ENCODE measurements at places on chromosomes 7 and 10.
A peak's percentile ranks its signal among the peaks of the same experiment; 100 is the strongest.

DNA sequence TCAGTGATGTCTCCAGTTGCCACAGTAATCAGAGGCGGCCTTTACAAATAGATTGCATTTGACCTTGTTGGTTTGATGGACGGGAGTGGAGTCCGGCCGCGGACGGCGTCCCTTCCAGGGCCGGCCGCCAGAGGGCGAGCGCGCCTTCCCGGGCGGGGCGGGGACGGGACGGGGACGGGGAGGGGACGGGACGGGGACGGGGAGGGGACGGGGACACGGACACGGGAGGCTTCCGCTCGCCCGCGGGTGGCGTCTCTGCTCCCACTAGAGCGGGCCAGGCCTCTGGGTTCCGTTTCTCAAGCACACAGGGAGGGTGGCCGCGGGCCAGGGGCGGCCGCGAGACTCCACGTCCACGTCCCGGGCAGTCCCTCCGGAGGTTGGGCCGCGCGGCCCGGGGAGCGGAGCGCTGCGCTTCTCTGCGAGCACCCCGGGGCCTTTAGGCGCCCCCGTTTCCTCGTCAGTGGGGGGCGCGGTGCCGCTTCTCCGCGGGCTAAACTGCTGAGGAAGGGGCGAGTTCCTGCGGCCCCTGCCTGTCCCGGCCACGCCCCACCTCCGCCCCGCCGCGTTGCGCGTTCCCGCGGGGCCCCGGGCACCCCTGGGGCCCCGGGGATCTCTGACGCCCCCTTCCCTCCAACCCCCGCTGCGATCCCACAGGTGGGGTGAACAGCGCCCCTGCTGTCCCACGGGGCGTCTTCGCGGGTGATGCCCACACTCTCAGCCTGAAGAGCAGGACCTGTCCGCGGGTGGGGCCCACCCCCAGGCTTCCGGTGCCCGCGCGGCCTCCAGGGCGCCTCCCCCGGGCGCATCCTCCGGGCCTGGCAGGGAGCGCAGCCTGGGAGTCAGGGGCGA is 84.2 kb upstream of the MKI67 start:
- DNase-seq, result peak; percentile 8

- no peak for DNase-seq
These were observed 4.2 kb upstream of the NT5C3A start for GRCh38 chr7:33066771-33067170.

- DNase-seq, result no peak
These were observed 34.8 kb downstream of the ABCB1 start for GRCh38 chr7:87565877-87566276.

- no peak for DNase-seq
These were observed 84.6 kb downstream of the ZNF467 start for GRCh38 chr7:149688836-149689235.

GRCh38 chr7:156780724-156781455 is 112.1 kb downstream of the LMBR1 start:
- DNase-seq, result no peak

DNA sequence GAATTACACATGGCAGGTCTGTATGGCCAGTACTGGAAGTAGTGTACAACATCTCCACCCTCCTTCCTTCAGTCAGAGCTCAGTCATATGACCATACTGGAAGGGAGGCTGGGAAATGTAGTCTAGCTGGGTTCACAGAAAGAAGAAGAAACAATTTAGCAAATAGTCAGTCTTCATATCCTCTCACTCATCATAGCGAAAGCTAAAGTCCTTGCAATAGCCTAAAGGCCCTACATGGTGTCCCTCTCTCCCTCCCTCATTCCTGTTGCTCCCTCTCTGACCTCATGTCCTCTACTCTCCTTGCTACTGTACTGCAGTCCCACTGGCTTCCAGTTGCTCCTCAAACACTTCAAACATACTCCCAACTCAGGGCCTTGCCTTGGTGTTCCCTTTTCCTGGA is 4.3 kb upstream of the CALU start:
- DNase-seq, result no peak

GRCh38 chr7:33495207-33495606 is 365.8 kb downstream of the BBS9 start:
- DNase-seq, result no peak

GRCh38 chr7:41098402-41098801 is 604.5 kb downstream of the INHBA start:
- DNase-seq, result peak; percentile 14

DNA sequence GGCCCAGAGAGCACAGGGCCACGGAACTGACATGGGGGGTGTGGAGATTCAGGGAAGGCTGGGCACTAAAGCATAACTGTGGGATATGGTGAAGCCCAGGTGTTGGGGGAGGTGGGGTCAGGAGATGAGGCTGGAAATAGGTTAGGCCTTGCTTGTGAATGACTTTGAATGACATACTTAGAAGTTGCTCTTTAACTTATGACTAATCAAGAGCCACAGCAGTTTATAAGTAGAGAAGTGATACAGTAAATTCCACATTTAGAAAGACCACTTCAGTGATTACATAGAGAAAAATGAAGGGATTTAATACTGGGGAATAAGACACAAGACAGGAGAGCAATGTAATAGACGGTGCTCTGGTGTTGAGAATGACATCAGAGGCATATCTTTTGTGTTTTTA is 120.8 kb upstream of the SEC61G start:
- DNase-seq, result no peak

GRCh38 chr10:132961787-132962622 is 19.6 kb upstream of the CFAP46 start:
- peak; percentile 7 for DNase-seq

- DNase-seq, result no peak
These were observed 16.4 kb downstream of the PTTG1IP2 start for GRCh38 chr7:90485734-90486316.

GRCh38 chr7:150379441-150380379 is 580 bp downstream of the ZNF775 start:
- peak; percentile 63 for DNase-seq

DNA sequence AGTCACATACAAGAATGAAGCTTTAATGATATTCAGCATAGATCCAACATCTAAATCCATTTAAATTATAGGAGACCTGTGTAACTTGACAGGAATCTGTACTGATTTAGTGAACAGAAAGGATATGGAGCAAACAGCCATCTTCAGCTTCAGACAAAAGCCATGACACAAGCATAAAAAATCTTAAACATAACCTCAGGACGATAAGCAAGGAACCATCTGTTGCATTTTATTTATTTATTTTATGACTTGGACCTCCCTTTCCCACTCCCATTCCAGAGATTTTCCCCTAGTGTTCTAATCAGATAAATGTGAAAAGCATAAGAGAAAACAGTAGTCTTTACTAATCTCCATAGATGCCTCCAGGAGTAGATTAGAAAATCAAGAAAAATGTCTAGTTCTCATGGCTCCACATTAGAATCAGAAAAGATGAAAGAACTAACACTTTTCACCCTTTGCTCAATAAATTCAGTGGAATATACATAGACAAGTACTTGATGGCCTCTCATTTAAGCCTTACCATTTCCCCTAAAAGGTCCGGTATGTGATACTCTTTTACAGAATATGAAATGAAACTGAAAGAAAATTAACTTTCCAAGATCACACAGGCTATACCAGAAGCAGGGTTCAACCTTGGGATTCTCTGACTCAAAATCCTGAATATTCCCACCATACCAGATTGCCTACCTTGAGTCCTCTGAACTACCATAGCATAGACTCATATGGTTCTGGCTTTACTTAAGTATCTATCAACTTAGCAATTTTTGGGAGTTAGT is 15.2 kb downstream of the CACNA2D1 start:
- no peak for DNase-seq

- DNase-seq, result no peak
These were observed 30.8 kb upstream of the CHST15 start for GRCh38 chr10:124124123-124124768.

GRCh38 chr10:30437031-30437841 is 3.3 kb downstream of the MAP3K8 start:
- DNase-seq, result no peak

DNA sequence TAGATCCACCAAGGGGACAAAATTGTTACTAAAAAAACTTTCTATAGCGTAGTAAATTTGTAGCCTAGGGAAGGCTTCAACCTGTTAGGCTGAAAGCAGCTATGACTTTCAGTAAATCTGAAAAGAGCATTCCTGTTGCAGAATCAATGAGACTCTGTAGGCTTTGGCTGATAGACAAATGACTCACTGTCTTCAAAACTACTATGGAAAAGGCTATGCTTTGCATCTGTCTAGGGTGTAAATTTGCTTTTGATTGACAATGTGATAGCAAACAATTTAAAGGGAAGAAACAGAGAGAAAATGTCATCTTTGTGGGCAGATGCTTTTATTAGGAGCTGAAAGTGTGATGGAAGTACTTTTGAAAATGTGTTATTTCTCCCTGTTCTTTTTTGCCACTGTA is 60.6 kb downstream of the ARL5B start:
- DNase-seq, result no peak

DNA sequence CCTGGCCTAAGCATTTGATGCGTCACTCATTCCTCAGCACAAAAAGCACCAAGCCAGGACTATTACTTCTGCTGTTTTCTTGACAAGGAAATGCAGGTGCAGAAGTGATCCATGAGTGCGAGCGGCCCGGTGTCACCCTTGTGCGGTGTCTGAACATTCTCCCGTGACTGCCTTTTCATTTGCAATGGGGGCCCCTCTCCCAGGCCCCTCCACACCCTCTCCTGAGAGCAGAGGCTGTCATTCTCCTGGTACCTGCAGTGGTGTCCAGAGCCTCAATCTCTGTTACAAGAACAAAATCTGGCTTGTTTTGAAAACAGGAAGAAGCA is 213.1 kb downstream of the DIP2C start:
- no peak for DNase-seq

DNA sequence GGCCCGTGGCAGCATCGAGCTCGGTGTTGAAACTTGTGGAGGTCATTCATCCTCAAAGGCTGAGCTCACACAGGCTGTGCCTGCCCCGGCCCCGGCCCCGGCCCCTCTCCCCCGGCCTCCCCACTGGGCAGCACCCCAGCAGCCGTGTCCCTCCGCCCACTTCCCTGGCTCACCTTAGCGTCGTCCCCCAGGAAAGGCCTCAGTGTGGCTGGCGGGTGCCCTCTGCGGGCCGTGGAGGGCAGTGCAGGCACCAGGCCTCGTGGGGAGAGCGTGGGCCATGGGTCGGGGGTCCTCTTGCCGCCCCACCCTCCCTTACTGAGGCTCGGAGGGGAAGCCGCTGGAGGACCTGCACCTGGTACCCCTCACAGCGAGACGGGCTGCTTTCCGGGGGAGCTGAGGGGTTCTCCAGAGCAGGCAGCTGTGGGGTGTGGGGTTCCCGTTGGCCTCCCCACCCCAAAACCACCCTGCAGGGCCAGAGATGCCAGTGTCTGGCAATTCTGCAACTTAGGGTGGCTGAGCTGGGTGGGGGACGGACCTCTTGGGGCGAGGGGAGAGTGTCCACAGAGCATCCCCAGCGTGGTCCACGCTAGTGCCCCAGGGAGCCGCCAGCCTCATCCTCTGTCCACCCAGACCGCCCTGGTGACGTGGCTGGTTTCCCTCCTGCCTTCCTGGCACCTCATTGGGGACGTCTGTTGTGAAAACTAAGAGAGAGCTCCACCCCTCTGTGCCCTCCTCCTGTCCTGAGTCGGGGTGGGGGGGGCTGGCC is 44.2 kb upstream of the DPYSL4 start:
- DNase-seq, result peak; percentile 24

DNA sequence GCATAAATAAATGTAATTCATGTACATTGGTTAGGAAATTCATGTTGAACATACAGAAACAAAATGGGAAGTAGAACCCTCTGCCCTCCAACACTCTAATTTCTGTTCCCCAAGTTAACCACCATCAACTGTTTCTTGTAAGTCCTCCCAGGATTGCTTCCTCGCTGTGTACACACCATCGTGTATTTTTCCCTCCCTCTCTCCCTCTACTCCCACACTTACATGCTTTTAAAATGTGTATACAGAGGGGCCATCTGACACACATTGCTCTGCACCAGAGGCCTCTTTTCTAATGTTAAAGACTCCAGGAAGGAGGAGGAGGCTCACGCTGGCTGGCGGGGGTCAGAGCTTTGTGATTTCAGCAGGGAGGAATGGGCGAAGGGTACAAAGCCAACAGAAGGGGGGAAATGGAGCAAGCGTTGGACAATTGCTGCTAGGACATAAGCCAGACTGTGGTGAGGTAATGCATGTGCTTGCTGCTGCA is 1.9 kb upstream of the EPHA1 start:
- DNase-seq, result no peak

DNA sequence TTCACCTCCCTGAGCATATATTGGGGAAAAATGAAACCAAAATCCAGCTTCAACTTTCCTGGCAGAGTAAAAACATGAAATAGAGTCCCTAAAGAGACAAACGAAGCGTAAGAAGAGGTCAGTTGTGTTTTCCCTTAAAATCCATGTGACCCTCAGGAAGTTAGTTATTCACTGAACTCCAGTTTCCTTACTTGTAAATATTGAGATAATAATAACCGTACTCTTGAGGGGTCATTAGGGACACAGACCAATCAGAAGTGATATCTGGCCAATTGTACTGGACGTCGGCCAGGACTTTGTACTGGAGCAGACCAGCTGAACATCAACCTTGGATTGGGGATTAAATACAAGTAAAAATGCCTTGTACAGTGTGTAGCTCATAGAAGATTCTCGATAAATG is 167.0 kb downstream of the GATA3 start:
- DNase-seq, result no peak

DNA sequence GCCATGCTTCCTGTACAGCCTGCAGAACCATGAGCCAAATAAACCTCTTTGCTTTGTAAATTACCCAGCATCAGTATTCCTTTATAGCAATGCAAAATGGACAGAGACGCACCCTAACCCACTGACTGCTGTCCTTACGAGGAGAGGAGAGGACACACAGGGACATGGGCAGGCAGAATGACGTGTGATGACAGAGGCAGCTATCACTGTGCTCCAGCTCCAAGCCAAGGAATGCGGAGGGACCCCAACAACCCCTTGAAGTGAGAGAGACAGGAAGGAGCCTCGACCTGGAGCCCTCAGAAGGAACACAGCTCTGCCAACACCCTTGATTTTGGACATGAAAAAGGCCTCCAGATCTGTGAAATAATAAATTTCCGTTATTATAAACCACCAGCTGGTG is 46.6 kb upstream of the EBF3 start:
- no peak for DNase-seq

DNA sequence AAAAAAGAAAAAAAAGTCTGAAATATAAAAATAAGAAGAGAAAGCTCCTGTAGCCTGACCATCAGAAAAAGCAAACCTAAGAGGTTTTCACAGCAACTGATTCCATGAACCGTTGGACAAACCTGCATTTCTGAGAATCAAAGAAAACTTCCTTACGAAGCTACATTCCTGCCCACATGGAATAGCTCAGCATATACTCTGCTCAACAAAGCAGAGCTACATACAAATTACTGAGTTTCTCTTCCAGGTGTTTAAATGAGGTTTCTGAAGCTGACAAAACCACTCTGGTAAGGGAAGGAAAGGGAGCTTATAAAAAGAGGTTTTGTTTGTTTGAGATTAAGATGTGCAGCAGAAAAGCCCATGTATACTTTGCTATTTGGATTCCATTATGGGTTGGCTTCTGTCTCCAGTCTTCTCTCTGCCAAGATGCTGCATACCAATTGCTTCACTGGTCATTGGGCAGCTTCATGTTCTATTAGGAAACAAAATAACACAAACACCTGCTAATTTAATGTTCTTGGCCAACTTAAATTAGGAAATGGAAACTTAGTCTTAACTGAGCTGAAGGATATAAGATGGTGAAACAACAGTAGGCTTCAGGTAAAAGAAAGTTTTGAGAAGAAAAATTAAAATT is 314.1 kb downstream of the LRRTM3 start:
- no peak for DNase-seq

Data from NCI-H82 (cell line).